SW480 (cell line): ENCODE measurements at places on chromosomes 4 and X.

- no peak for DNase-seq
These were observed 3.2 kb downstream of the DGKQ start for GRCh38 chr4:970046-970745.

GRCh38 chr4:110198049-110198434, 373 bp downstream of the ELOVL6 start:
- DNase-seq = peak; percentile 23

DNA sequence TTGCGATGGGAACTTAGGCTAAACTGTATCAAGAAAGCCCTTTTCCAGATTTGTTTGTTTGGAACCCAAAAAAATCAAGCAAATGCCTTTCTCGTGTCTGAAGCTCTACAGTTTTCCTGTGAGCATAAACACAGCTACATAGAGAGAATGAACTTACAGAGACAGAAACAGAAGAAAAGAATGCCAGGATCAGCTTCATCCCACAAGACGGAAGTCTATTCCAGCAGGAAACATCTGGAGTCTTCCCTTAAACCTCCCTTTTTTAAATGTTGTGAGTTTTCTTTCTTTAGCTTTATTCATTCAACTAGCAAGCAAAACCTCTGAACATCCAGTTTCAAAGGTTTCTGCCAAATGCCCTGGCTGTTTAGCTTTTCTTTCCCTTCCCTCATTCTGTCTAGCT, 32.6 kb upstream of the ZFP42 start:
- DNase-seq = no peak

GRCh38 chr4:182695842-182696241, 221.3 kb downstream of the DCTD start:
- no peak for DNase-seq

DNA sequence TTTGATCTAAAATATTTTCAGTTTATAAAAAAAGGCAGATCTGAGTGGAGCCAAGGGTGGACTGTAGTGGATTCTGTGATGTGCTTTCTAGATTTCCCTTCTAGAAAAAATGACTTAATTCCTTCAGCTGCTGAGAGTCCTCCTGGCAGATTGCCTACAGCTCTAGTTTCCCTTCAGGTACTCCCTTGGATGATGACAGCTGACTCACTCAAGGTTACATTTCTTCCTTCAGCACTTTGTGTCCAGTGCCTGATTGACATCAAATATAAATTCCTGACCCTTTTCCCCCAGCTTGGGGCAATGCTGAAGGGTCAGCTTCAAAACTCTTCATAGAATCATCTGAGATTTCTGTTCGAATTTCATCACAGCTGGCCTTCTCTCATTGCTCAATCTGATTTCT, 161.7 kb downstream of the EMCN start:
- DNase-seq = no peak

DNA sequence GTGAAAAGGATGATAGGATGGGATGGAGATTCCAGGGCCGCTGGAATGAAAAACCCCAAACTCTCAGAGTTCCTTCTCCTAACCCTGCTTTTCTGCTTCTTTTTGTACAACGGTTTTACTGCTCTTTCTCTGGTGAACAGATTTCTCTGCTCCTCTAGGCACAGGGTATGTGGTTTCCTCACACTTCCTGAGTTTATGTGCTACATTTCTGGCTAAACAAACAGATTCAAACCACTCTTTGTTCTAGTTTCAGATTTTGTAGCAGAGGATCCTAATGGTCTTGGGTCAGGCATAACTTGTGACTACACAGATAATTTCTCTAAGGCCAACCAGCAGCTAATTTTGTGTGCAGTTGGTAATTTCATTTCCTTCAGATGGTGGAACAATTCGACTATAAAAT, 52.6 kb downstream of the OSTC start:
- no peak for DNase-seq

- no peak for DNase-seq
These were observed 41.9 kb upstream of the SOD3 start for GRCh38 chr4:24753519-24753918.

DNA sequence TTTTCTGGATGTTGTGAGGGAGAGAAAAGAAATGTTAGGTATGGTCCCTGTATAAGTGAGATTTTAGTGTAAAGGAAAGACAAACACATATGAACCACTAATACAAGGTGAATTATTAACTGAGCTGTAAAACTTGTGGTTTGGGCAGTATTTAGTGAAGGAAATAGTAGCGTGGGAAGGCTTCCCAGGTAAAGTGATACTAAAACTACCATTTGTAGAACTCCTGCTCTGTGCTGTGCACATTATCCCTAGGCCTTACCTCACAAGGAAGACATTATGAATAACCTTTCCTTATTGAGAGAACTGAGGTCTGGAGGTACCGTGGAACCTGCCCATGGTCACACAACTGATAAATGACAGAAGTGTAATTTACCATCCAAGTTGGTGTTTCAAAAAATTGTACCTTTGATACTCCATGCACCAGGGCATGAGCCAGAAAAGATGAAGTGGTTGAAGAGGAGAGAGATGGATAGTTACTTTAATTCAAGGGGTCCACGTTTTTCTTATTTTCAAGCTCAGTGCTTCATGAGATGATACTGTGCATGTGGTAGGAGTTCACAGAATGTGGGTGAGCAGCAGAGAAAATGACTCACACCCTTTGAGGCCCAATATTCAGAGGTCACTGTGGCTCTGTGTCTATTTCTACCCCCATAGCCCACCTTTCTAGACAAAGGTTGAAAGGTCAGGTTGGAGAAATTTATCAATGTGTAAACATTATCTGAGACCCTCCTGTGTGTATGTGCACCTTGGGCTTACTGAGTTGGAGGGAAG, 2.6 kb upstream of the VSIG4 start:
- no peak for DNase-seq

DNA sequence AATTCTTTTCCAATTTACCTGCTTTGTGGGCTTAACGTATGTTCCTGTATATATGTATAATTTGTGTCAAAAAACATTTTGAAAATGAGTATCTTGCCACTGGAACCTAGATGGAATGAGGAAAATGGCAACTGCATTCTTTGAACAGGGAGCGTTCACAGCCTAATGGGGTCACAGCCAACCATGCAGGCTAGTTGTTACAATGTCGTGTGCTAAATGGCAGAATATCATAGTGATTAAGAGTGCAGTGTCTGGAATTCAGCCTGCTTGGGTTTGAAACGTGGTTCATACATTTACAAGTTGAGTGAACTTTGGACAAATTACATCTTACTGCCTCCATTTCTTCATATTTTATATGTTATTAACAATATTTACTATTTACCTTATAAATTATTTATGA, 70.8 kb downstream of the PCDH7 start:
- DNase-seq = no peak

- DNase-seq = no peak
These were observed 374.9 kb upstream of the GALNT7 start for GRCh38 chr4:172793565-172794306.

- no peak for DNase-seq
These were observed 47.1 kb downstream of the SLC9A6 start for GRCh38 chrX:136032370-136032769.

GRCh38 chr4:118904935-118905334, 16.3 kb downstream of the SYNPO2 start:
- no peak for DNase-seq

DNA sequence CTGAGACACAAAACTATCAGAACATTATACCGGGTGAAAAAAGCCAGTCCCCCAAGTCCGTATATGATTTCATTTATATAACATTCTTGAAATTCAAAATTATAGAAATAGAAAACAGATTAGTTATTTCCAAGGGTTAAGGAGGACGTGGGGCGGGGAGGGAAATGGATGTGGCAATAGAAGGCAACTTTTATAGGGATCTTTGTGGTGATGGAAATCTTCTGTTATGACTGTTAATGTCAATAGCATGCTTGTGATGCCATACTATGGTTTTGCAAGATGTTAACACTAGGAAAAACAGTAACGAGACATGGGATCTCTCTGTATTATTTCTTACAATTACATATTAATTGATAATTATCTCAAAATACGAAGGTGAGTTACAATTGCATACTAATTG, 96.4 kb downstream of the LNX1 start:
- DNase-seq = no peak

GRCh38 chr4:104486716-104487504, 7.8 kb downstream of the CXXC4 start:
- no peak for DNase-seq

DNA sequence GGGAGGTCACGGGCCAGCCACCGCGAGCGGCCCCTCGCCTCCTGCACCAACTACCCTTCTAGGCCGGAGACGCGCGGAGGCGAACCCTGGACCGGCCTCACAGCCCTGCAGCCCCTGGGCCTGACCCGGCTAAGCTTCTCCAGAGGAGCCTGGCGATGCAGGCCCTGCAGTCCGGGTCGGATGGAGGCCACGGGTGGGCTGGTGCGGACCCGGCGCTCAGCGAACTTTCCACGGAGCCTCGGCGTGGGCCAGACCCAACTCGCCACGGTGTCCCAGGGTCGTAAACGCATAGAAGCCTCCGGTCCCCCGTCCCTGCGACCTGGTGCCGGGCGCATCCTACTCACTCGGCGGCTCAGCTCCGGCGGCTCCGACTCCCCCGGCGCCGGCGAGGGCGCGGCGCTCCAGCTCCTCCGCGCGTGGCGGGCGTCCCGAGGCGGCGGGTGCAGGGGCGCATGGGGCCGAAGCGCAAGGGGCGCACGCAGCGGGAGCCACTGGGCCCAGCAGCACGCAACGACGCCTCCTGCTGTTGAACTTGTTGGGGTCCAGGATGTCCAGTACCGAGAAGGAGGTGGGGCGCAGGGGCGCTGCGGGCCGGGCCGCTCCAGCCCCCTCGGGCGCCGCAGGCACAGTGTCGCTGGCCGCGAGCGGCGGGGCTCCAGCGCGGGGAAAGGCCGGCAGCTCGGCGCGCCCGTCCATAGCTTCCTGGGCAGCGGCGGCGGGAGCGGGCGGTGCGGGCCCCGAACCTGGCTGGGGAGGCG, 427 bp downstream of the NKX1-1 start:
- no peak for DNase-seq

DNA sequence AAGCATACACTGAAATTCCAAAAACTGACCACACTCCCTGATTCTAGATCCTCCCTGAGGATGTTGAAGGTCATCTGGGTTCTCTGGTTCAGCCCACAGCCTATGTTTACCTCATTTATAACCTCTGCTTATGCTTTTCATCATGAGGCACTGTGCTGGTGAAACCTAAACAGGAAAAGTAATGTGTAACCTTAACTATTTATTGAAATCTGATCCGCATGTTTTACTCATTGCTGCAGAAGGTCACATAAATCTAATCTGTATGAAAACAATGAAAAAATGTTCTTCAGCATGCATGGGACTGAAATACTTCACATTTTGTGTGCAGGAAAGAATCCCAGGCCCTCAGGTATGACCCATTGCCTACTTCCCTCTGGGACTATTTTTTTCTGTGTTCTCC, 30.3 kb downstream of the UCHL1 start:
- DNase-seq = no peak

DNA sequence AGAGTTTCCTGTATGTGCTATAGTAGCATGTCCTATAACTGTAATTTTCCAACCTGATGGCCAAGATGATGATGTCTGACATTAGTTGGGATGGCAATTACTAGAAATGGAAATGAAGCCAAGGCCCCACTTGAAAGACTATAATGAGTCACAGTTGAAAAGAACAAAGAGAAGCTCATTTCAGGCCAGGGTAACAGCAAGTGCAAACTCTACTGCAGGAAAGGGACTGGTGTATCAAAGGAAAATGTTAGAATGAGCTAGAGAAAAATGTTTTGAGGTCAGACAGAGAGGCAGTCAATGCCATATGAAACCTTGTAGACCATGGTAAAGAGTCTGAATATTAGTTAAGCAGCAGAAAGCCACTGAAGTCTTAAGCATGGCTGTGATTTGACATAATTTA, 146.2 kb upstream of the SH3RF1 start:
- peak; percentile 9 for DNase-seq

DNA sequence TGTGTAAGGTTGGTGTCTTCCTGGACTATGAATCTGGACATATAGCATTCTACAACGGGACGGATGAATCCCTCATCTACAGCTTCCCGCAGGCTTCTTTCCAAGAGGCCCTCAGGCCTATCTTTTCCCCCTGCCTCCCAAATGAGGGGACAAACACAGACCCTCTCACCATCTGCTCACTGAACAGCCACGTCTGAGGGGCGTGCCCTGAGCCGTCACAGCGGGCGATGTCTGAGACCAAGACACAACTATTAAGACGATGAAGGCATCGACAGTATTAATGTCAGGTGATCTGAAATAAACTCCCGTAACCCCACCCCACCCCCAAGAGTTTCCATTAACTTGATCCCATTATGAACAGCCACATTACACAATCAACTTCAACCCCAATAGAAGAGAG, 7.9 kb downstream of the TRIML1 start:
- DNase-seq = no peak

- no peak for DNase-seq
These were observed 361.8 kb downstream of the TEX13C start for GRCh38 chrX:125681507-125681906.

DNA sequence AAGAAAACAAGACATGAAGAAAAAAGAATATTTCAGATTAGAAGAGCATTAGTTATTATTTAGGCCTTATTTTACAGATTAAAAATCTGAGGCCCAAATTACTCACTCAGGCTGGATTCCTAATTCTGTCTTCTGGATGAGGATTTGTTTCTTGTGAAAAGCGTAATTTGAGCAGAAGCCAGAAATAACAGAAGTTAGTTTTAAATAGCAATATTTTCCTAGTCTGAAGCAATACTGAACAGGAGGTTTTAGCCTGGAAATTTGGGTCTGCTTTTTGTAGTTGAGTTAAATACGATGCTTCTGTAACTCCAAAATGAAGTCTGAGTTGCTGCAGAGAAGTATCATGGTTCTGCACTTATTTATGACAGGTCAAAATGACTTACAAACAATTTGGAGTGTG, 124.9 kb downstream of the RTL3 start:
- no peak for DNase-seq

- DNase-seq = no peak
These were observed 331.3 kb downstream of the GRXCR1 start for GRCh38 chr4:43223820-43224219.

- DNase-seq = no peak
These were observed 146.4 kb upstream of the NOCT start for GRCh38 chr4:138869165-138869564.

- no peak for DNase-seq
These were observed 41.5 kb downstream of the REELD1 start for GRCh38 chr4:146255874-146256273.

GRCh38 chr4:70927502-70928137, 25.5 kb downstream of the MOB1B start:
- no peak for DNase-seq

- no peak for DNase-seq
These were observed 22.1 kb upstream of the AMTN start for GRCh38 chr4:70496231-70496630.

GRCh38 chr4:41146716-41147506, 67.4 kb downstream of the APBB2 start:
- no peak for DNase-seq

DNA sequence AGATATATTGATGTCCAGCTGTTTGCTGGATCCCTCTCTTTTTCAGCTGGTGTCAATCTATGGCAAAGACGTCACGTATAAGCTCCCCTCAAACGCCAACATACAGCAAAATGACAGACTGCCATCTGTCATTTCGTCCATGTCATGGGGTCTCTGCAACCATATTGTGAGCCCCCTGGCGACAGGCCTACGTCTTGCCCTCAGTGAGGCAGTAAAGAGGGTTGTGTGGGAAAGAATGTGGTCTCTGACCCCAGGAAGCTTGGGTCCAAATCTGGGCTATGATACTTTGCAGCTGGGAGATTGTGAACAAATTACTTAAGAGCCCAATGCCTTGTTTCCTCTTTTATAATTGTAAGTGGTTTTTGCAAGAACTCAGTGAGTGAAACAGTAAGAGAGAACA, 7.4 kb downstream of the SUPT20HL2 start:
- no peak for DNase-seq

GRCh38 chr4:177803151-177803550, 360.9 kb upstream of the AGA start:
- DNase-seq = no peak
